ENCODE measurements at places on chromosomes 7 and 10.

GRCh38 chr7:18896343-18896975 lies 221.0 kb downstream of the TWIST1 start:
- DNase-seq, result no peak

DNA sequence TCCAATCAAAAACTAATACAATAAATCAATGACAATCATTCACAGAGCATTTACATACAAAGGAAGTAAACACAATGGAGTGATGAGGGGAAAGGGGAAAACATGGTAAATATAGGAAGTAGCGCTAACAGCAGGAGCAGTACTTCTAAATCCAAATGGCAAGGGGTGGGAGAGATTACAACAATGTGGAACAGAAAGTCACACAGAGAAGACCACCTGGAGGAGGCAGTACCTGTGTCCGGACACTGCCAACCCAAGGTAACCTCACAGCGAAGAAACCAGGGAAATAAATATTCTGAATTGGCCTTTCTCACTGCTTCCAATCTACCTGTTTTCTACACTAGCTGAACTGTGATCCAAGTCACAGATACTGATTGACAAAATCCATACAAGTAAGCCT lies 58.2 kb downstream of the ABI1 start:
- no peak for DNase-seq

- no peak for DNase-seq
These were observed 205.3 kb upstream of the HDAC9 start for GRCh38 chr7:18290223-18290622.

GRCh38 chr7:76008156-76008687 lies 13.8 kb upstream of the TMEM120A start:
- DNase-seq, result no peak

DNA sequence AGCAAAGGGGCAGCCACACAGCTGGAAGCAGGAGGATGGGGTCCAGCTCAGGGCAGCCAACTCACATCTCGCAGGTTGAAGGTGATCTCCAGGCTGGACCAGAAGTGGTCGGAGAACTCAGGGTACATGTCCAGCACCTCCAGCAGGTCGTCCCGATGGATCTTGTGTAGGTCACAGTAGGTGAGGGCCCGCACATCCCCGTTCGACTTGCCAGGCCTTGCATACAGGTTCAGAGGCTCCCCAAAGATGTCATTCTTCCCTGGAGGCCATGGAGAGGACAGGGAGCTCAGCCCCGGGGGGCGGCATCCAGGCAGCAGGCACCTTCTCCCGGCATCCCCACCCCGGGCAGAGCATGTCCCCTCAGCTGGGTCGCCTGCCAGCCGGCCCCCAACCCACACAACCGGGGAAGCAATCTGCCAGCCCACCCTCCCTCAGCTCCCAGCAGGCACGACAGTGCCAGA lies 29.3 kb downstream of the KCNH2 start:
- no peak for DNase-seq

DNA sequence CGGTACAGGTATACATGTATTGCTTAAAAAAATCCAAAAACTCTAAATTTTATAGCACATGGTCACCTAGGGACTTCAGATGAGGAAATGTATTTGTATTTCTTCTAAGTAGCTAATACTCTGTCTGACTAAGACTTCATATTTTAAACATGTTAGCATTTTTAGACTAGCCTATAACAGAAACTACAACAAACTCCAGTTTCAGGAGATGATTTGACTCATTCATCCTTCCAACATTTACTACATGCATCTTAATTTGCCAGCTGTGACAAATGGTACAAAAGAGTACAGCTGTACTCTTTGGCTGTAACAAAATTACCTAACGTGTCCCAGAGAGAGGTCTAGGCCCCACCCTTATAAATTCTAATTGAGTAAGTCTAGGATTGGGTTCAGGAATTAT lies 22.2 kb downstream of the TMEM209 start:
- no peak for DNase-seq

- no peak for DNase-seq
These were observed 21.1 kb upstream of the SH2D4B start for GRCh38 chr10:80516506-80517075.

- no peak for DNase-seq
These were observed 49.6 kb downstream of the SEMA3C start for GRCh38 chr7:80869106-80869784.

GRCh38 chr10:77686096-77686495 lies 48.5 kb upstream of the KCNMA1 start:
- no peak for DNase-seq

DNA sequence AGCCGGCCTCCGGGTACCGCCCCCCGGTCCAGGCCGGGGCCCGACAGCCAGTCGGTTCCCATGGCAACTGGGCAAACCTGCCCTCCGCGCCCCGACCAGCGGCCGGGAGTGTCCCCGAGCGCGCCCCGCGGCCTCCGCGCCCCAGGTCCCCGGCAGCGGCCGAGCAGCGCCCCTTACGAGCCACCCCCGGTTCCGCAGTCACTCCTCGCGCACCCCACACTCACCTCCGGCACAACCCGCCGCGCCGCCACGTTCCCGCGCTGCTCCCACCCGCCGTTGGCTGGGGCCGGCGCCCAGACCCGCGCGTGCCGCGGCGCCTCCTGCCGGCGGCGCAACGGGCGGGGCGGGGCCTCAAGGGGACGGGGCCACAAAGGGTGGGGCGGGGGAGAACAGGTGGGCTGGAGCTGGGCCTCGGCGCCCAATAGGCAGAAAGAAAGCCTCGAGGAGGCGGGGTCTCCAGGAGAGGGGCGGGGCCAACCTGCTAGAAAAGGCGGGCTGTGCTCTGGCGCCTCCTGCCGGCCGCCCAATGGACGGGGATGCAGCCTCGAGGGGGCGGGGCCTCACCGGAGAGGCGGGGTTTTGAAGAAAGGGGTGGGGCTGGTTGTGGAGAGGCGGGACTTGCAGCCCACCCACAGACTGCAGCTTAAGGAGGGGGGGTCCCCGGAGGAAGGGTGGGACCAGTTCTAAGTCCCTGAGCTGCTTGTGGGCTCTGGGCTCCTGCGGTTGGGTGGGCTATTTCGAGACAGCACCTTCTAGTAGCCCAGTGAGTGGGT lies at the start of gene RADIL:
Gene RADIL (minus strand): TSS at position 345 of the 773 bp plus-strand sequence. CDS start 5,577 bp downstream, outside the sequence.
- DNase-seq, result no peak

GRCh38 chr7:518630-519483 lies 789 bp downstream of the PDGFA start:
- no peak for DNase-seq

DNA sequence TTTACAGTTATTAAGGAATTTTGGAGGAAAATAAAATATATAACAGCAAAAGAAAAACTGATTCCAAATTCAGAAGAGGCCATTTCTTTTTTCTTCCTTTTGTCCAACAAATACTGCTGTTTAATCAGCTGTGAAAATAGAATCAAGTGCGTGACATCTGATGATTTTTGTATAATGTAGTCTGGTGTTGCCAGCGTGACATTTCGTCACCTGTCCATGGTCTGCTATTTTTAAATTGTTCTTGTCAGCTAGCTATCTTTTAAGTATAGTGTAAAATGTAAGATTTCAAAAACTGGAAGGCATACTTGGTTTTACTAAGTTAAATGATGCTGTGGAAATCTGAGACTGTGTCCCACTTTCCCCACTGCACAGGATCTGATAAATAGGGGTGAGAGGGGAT lies 105.9 kb downstream of the CPEB3 start:
- no peak for DNase-seq

- DNase-seq, result no peak
These were observed 56.3 kb downstream of the CCNY start for GRCh38 chr10:35392482-35393228.

DNA sequence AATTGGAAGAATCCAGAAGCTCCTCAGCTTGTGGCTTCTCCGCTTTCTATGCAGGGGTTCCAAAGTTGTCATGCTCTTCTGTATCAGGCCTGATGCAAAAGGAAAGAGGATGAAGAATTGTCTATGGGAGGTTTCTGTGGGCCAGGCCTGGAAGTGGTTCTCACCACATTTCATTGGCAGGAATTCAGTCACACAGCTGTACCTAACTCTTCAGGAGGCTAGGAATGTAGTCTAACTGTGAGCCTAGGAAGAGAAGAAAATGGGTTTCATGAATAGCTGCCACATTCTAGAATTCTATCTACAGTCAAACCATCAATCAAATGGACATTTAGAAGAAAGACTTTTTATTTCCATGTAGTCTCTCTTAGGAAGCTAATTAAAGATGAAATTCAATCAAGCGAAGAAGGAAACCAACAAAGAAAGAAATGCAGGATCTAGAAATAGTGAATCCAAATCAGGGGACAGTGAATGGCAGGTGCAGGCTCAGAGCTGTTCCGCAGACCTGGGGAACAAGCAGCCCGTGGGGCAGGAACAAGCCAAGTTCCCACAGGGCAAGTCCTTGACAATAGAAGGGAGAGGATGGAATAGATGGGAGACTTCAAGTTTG lies 25.4 kb upstream of the USP6NL start:
- DNase-seq, result no peak

DNA sequence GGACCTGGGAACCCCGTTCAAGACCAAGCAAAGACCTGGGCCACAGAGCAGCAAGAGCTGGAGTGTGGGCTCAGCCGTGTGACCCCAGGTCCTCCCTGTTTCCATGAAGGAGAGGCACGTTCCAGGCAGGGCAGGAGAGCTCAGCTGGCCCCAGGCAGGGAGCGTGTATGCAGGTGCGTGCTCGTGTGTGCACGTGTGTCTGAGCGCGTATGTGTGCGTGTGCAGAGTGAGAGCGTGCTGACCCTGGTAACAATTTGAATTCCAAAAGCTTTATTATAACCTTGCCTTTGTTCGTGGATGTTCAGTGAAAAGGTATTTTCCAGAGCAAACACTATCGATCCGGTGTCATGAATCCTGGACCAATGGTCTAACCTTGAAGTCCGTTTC lies 54.6 kb downstream of the FOXL3 start:
- no peak for DNase-seq

DNA sequence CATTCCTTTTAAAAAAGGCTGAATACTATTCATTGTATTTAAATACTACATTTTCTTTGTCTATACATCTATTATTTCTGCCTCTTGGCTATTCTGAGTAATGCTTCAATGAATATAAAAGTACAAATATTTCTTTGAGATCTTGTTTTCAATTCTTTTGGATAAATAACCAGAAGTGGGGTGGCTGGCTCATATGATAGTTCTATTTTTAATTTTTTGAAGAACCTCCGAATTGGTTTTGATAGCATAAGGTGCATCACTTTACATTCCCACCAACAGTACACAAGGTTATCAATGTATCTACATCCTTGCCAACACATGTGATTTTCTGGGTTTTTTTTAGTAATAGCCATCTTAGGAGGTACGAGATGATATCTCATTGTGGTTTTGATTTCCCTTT lies 72.5 kb downstream of the ZNF277 start:
- DNase-seq, result no peak

DNA sequence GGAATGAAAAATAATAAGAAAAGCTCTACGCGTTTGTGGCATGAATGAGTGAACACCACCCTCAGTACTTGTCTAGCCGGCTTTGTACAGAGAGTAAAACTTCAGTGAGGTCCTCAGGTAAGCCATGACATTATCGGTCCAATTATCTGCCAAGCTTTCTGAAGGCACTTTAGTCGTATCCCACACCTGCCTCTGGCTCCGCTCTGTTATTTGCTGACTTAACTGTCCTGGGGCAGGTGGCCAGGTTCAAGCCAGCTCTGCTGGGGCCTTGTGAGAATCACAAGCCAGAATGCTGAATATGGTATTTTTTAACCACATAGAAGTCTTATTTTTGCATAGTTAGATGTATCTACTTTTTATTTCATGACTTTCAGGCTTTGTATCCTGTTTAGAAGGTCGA lies 66.0 kb upstream of the FHIP2A start:
- no peak for DNase-seq

DNA sequence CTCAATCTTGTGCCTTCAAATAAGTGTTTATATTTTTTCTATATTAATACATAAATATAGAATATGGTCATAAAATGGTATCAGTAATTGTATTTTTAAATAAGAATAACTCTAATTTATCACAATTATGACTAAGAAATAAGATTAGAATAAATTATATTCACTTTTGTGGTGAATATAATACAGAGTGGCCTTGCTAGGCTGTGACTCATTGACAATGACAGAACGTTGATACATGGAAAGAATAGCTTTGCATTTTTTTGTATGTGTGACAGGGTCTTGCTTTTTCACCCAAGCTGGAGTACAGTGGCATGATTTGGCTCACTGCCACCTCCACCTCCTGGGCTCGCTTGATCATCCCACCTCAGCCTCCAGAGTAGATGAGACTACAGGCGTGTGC lies 47.8 kb upstream of the PCLO start:
- DNase-seq, result no peak

DNA sequence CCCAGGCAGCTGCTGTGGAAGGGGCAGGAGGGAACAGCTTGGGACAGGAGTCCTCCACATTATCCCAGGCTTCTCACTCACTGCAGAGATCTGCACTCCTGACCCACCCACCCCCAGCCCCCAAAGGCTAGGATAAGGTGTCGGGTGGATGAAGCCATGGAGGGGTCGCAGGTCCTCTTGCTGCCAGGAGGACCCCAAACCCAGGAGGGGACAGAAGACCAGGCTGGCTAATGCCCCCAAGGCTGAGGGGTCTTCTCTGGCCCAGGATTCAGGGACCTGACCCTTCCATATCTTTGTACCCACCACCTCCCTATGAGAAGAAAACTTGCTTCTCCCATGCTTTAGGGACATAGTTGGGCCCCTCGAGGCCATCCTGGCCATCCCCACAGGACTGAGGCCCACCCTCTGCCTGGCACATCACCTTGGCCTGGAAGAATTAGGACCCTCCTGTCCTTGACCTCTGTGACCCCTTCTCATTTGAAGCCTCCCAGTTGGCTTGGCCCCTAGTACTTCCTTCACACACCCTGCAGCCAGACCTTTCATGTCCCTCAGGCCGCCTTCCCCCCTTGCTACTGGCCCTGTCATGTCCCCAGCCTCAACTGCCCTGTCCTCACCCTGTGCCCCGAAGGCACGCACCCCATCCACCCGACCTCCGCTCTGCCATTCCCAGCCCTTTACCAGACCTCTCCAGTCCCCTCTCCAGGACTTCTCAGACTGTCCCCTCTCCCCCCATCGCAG lies 21.6 kb downstream of the KCNH2 start:
- no peak for DNase-seq

DNA sequence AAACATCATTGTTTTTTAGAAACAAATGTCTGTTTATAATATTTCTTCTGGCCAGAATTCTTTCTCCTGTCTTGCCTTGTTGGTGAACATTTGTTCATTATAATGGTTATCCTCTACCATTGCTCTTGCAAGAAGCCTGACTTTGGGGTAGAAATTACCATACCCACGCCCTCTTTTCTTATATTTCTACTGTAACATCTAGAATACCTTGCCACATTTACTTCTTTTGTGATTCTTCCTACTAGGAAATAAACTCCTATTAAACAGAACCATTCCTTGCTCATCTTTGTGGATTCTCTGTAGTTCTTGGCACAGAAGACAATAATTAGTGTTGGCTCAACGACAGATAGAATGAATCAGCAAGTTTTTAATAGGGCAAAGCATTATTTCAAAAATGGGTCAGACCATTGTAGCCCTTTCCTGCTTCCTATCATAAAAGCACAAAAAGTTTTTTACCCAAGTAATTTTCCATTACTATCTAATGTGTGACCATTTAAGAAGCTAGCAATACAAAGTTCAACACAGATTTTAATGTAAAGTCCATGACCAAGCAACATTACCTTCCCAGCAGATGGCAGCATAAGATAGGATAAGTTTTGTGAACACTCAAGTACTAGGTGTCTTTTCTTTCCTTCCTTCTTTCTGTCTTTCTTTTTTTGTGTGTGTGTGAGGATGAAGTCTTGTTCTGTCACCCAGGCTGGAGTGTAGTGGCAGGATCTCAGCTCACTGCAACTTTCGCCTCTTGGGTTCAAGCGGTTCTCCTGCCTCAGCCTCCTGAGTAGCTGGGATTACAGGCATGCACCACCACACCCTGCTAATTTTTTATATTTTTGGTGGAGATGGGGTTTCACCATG lies 270.4 kb downstream of the HGF start:
- DNase-seq, result no peak

Measured in cortex of kidney (tissue), 1 donor.